ENCODE measurements at places on chromosomes 3 and 15.

GRCh38 chr3:131586277-131586676, 83.5 kb upstream of the MRPL3 start:
- no peak for DNase-seq

GRCh38 chr15:77898811-77899730, 178.4 kb downstream of the TBC1D2B start:
- no peak for DNase-seq

DNA sequence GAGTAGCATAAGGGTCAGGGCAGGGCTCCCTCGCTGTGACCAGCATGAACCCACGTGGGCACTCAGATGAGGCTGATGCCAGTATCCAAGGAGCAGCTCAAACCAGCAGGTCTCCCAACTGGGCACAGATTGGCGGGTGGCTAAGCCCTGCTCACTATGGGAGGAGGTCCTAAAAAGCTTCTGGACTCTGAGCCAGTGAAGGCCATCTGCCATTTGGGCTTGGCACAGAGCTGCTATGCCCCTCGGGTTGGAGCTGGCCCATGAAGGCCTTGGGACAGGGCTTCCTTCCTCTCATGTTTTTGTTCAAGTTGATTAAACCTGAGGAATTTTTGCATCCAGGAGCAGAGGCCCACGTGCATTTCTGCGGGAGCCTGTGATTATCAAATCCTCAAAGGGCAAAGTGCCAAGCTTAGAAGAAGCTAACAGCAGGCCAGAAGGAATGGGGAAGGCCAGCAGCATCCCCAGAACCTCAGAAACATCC, 4.3 kb upstream of the STRA6 start:
- no peak for DNase-seq

GRCh38 chr15:84081391-84082168, 154.0 kb upstream of the GOLGA6L4 start:
- DNase-seq = no peak

DNA sequence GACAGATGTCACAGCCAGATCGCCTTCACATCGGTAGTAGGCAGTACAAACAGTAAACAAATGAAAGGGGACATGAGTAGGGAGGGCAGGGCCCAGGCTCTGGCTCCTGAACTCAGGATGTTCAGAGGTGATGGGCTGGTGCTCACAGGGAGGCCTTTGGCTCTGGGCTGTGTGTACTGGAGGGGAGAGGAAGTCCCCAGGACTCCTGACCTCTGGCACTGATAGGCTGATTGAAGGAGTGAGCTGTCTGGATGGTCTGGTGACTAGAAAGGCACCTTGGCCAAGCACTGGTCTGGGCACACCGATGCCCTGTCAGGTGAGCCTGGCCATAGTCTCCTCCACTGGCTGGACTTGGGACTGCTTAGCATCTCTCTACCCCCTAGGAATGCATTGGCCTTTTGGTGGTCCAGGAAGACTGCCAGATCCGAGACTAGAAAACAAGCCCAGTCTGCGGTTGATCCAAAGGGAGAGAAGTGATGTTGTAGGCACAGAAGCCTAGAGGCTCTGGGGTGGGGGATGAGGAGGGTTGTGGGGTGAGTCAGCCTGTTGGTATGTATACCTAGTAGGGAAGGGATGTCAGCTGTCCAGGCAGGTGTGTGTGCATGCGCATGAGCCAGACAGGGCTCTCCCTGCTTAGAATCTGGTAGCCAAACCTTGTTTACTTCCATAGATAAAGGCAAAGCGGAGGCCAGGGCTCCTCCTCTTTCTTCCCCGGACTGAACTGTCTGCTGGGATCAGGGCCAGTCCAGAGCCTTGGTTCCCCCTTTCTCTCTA, 1.9 kb downstream of the SPINT1 start:
- DNase-seq = no peak

DNA sequence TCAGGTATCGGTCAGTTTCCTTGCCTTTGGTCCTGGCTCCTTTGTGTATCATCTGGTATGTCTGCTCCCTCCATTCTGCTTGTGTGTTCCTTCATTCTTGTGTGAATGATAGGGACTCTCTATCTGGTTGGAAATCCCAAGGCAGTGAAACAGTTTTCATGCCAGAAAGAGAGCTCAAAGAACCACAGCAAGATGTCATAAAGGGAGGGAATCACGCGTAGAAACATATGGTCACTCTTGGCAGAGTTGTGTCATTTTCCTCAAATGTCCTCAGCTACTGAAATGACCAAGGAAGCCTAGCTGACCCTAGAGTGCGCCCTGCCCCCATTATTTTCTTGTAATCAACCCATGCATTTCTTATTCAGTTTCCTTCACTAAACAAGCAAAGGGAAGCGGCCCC, 48.0 kb downstream of the RASGRP1 start:
- no peak for DNase-seq

GRCh38 chr3:43302116-43302880, 16.0 kb downstream of the SNRK start:
- no peak for DNase-seq

GRCh38 chr3:194983620-194984019, 287.3 kb downstream of the XXYLT1 start:
- DNase-seq = no peak

- DNase-seq = no peak
Observed at GRCh38 chr3:159032311-159032710, 230.5 kb downstream of the MFSD1 start.

DNA sequence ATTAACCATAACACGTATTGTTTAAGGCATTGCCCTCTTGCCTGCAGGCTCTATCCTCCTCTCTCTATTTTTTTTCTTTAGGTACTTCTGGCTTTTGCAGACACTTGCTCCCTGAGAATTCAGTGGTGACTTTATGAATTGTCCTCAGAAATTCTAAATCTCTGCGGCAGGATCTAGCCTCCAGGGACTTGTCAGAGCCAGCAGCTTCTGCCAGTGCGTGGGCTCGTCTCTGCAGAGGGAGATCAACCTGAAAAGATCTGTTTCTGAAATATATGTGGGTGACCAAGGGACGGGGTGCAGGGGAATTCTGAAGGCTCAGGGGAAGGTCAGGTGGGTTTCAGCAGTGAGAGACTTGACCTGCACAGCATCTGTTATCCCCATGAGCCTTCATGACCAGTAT, 326.1 kb upstream of the LRRFIP2 start:
- no peak for DNase-seq

DNA sequence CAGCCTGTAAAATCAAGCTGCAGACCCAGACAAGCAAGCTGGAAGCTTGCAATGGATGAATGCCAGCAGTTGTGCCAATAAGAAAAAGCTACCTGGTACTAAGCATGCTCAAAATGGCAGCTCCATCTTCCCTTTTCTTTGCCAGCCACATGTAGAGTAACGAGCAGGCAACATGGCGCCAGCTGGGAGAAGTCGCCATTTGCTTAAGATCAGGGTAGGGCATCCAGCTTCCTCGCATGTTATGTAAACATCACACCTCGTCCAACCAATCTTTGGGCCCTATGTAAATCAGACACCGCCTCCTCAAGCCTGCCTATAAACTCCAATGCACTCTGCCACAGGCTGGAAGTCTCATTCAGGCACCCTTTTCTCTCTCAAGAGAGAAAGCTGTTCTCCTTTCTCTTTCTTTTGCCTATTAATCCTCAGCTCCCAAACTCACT, 973.9 kb downstream of the FHIT start:
- DNase-seq = no peak

- DNase-seq = no peak
Observed at GRCh38 chr3:166734734-166735133, 645.4 kb downstream of the ZBBX start.

Data from GM13977 (cell line).